Glutamatergic neuron (in vitro differentiated cells): ENCODE measurements at places on chromosomes 5 and 9. TPM values are rescaled to one million over a fixed set of nuclear protein-coding genes. Genes with fewer than 3 reads are reported as not detected.

The FKBP15 gene
- 18.2 TPM for total RNA-seq

The ANKRD18A gene
- 32.3 TPM for total RNA-seq

The RRAGA gene
- total RNA-seq: 71.8 TPM

GRCh38 chr9:135608999-135609317 is 30.4 kb downstream of the GLT6D1 start:
- no peak for DNase-seq

DNA sequence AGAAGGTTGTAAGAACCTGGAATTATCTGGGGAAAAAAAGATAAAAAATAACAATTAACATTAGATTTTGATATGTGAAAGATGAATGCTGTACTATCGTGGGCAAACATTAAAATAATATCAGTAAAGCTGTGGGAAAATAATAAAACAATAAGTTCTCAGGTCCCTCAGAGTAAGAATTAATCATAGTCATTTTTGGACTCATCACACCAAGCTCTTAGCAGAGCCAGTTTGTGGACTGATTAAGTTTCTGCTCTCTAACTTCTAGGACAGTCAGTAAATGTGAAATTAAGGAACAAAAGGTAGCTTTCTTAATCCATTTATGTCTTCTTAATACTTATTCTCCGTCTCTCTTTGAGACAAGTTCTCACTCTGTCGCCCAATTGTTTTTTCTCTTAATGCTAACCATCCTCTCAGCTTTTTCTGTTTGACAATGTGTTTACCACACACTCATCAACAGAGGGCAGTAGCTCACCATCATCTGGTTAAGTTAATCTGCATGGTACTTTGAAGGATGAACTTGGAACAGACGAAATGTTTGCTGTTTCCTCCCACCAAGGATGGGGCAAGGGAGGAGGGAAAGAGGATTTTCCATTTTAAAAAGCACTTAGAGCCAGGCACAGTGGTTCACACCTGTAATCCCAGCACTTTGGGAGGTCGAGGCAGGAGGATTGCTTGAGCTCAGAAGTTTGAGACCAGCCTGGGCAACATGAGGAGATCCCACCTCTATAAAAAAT is 5.3 kb upstream of the ACO1 start:
- DNase-seq: no peak

DNA sequence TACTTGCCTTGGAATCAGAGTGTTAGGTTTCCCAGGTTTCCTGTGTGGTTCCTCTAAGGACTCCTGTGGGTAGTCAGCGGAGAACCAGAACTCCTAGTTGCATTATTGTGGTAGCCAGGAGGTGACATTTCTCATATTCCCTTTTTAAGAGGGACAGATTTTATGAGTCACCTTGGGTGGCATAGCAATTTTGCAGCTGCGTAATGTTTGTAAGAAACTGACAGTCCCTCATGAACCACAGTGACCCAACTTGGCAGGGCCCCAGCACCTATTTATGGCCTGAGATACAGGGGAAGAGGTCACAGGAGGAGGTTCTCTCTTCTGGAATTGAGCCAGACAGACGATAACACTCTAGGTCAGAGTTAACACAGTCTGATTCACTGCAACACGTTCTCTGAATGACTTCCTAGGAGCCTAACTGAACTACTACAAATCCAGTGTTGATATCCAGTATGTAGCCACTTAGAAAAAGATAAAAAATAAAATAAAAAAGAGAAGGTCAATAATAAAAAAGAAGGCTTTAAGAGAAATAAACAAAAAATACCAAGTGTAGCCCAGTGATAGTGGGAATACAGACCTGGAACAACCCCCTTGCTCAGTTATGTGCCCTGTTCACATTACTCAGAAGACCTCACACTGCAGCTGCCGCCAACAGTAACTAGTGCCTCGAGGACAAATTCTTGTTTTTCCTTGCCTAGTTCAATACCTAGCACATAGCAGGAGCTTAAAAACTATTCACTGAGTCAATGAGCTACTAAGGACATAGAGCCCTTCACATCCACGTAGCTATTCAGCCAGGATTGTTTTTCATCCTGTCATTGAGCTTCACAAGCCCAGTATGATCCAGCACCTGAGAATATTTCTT is 50.7 kb upstream of the VLDLR start:
- no peak for DNase-seq

DNA sequence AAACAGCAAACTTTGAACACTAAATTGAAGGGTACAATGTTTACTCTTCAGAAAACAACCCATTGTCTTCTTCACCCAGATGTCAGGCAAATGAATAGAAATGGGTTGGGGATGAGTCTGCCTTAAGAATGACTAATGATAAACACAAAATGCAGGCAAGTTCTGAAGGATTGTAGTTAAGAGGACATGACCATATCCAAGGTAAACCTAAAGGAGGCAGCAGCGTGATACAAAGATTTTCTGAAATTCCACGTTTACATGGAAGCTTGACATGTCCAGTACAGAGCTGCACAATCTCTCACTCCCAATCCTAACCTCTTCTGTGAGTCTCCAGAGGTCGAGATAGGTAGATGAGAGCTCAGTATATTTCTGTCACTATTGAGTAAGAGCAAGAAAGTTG is 1263.2 kb upstream of the CDH6 start:
- no peak for DNase-seq

DNA sequence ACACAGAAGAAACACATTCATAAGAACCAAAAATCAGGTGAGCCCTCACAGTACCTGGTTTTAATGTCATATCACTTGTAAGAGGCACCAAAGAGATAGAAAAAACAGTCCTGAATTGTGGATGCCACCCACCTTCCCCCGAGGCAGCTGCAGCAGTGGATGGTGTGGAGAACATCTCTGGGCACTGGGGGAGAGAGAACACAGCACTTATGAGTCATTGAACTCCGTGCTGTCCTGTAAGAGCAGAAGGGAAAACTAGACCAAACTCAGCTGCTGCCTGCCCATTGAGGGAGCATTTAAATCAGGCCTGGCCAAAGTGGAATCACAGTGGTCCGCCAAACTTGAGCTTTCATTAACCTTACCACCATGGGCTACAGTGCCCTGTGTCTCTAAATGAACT is 296.2 kb downstream of the SPATA31D1 start:
- no peak for DNase-seq

DNA sequence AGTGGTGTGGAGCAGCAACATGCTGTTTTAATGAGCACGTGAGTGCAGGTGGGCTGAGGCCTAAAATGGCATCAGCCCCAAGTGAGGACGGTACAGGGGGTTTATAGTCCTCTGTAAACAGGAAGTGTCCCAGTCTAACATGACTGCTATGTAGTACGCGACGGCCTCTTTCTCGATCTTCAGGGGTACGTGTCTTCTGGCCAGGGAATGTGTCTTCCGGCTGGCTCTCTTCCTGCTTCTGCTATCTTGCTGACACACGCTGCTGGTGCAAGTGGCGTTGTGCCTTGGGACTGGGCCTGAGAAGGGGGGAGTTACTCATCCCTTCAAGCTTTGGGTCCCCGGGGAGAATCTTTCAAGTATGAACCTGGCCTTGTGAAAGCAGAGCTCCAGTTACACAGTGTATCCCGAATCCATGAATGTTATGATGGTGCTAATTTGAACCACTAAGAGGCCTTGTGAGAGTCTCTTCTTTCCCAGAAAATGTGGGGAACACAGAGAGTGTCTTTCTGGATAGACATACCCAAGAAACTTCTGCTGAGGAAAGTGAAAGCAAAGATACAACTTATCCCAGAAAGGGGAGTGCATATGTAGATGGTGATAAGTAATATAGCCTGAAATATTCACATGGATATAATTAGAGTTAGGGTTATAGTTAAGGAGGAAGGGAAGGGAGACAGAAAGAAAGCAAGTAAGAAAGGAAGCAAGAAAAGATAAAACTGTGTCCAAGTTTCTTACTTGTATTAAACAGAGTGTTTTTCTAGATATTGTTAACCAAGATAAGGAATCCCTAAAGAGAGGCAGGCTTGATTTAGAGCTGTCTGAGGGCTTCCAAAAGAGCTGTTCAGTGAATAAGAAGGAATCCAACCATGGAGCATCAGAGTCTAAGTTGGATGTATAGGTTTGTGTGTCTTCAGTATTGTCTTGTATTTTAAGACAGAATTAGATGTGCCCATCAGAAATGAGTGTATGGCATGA is 35.5 kb upstream of the ANXA2R start:
- DNase-seq: no peak
